ENCODE measurements at places on chromosomes 16 and 17.

- DNase-seq = no peak
Measured at GRCh38 chr16:87582966-87583325, 19.4 kb upstream of the JPH3 start.

- no peak for DNase-seq
Measured at GRCh38 chr17:3695129-3695722, 729 bp downstream of the P2RX5 start.

- no peak for DNase-seq
Measured at GRCh38 chr17:60641810-60642220, 35.8 kb upstream of the BCAS3 start.

- no peak for DNase-seq
Measured at GRCh38 chr16:17168181-17168580, 302.6 kb downstream of the XYLT1 start.

DNA sequence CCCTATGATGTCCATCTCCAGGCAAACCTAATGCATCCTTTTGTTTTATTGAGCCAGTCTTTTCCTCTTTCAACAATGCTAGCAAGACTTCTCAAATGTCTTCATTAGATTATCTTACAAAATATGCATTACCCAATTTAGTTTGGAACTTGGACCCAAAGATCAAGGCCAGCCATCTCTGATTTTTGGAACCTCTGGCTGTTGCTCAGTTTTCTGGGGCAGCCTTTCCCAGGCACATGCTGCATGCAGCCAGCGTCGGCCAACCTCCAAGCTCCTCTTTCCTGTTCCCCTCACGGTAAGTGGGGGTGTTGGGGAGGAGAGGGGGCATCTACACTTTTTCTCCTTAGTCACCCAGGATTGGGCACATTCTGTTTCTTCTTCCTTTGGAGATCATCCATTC is 189.3 kb downstream of the PRKCA start:
- DNase-seq = no peak

DNA sequence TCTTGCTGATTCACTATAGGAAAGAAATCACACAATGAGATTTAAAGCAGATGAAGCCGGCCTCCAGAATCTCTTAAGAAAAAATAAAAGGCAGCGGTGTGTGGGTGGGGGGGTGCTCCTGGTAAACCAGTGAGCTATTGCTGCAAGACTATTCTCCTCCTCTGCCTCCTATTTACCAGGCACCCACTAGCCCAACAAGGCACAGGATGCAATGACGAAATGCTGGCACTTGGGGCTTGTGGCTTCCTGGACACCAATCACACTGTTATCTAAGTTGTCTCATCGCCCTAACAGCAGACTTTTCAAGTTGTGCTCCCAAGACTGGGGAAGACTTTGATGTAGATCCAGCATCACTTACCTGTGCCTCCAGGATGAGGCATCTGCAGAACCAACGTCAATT is 50.2 kb upstream of the NDRG4 start:
- no peak for DNase-seq

GRCh38 chr17:61782683-61783082 is 80.6 kb downstream of the BRIP1 start:
- no peak for DNase-seq

DNA sequence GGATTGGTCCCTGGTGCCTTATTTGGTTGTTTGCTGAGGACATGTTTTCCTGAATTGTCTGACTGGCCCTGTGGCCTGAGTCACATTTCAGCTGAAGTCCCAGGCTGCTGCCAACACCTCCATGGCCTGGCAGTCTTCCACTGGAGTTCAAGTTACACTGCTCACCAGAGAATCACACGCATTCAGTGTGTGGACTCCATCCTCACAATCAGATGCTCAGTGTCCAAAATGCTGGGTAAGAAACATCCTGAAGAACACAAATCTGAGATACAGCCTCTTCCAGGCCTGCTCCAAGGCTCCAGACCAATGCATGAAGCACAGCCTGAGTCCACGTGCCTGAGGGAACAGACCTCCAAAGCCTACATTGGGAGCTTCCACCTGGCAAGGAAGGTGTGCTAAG is 19.2 kb downstream of the CD300LB start:
- no peak for DNase-seq

GRCh38 chr17:2222901-2223616 is 80.5 kb downstream of the SMG6 start:
- no peak for DNase-seq

GRCh38 chr17:43337684-43338428 is 60.9 kb upstream of the ARL4D start:
- DNase-seq = no peak

DNA sequence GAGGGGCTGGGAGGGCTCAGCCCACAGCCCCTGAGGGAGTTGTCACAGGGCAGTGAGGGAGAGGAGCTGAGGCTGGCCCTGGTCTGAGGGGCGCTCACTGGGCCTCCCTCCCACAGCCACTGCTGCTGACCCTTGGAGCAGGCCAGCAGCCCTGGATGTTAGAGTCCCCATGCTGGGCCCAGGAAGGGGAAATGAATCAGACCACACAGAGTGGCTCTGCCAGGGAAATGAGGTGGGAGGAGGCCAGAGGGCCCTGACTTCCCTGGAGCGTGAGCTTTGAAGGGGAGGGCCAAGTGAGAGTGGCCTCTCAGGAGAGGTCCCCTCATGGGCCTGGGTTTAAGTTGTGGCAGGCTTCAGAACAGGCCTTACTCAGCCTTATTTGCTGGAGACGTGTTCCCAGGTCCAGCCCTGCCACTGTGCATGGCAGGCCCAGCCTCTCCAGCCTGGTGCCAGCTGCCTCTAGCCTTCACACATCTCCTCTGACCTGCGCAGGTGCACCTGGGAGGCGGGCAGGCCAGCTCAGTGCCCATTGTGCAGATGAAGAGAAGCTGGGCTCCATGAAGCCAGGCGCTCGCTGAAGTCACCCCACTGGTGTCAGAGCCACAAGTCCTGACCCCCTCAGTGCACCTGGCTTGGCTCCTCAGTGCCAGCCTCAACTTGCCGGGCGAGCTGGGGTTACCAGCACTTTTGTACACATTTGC is 15.4 kb downstream of the GPT2 start:
- no peak for DNase-seq

DNA sequence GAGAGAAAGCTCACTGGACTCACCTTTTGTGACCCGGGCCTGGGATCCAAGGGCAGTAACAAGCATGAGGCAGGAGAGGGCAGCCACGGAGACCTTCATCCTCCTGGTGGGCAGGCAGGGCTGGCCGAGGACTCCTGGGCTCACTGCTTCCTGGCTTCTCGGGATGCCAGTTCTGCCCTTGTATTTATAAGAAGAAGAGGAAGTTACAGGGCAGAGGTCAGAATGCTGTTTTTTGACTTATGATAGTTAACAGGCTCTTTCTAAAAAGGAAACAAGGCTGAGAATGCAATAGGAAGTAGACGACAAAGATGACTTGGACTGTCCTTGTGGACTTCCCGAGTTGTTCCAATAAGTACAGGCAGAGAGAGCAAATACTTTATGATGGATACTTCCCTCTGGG is at the start of gene CCL23:
TSS of gene CCL23 (minus strand) at position 174 of the 400 bp plus-strand sequence. CDS start at position 99, 75 bp downstream.
- no peak for DNase-seq

DNA sequence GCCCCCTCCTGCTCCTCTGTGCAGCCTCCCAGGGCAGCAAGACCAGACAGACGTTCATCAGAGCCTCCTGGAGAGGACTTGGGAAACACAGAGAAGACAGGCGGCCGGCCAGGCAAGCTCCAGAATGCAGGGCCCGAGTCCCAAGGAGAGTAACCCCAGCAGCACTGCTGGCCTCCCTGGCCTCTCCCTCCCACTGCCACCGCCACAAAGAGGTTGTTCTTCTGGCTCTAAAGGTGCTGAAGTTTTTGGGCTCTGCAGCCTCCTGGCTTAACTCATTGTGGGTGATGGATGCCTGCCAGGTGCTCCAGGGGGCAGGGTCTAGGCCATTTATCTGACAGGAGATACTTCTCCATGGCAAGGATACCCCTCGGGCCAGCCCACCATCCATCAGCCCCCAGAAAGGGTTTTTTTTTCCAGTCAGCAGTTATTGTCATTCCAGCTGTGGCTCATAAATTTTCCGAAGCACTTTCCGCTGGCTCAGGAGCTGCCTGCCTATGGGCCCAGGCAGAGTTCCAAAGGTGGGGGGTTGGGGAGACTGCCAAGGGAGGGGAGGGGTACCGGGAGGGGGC is 32.0 kb upstream of the MRPS23 start:
- DNase-seq = peak; percentile 48

GRCh38 chr16:11133344-11133943 is 122.6 kb downstream of the SOCS1 start:
- DNase-seq = no peak

DNA sequence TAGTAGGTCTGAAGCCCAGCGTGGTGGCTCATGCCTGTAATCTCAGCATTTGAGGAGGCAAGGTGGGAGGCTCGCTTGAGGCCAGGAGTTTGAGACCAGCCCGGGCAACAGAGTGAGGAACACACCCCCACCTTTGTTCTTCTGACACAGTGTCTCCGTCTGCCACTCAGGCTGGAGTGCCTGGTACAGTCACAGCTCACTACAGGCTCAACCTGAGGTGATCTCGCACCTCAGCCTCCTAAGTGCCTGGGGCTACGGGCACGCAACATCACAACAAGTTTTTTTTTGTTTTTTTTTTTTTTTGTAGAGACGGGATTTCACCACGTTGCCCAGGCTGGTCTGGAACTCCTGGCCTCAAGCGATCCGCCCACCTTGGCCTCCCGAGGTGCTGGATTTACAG is 6.7 kb upstream of the TLCD3A start:
- DNase-seq = no peak

DNA sequence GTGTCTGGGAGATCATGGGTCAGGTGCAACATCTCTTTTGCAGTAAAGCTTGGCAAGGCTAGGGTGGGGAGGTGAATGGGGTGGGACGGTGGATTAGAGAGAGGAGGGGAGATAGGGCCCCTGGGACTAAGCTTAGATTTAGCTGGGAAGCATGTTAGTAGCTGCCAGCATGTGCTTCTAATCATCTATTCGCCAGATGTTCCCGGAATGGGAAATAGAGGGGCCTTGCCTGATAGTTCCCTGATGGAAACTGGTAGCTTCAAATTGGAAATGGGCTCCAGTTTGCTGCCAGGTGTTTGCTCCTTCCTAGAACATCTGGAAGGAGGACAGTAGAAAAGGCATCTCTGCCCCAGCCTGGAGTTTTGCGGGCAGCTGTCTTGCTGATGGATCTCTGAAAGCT is 176.1 kb downstream of the CCDC182 start:
- DNase-seq = no peak

DNA sequence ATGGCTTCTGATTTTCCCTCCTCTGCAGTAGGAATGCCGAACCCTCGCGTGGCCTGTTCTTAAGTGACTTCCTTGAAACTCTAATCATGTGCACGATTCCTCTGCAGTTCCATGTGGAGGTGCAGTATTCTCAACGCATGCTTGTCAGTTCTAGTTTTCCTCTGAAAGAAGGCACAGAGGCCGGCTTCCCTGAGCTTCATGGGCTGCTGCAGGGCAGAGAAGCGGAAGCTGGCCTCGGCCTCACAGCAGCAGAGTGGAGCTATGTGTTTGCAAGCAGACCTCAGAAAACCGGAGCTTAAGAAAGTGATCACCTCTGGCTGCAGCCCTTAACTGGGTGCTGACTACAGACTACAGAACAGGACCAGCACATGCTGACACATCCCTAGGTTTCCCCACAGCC is 500.7 kb downstream of the GRIN2A start:
- no peak for DNase-seq

DNA sequence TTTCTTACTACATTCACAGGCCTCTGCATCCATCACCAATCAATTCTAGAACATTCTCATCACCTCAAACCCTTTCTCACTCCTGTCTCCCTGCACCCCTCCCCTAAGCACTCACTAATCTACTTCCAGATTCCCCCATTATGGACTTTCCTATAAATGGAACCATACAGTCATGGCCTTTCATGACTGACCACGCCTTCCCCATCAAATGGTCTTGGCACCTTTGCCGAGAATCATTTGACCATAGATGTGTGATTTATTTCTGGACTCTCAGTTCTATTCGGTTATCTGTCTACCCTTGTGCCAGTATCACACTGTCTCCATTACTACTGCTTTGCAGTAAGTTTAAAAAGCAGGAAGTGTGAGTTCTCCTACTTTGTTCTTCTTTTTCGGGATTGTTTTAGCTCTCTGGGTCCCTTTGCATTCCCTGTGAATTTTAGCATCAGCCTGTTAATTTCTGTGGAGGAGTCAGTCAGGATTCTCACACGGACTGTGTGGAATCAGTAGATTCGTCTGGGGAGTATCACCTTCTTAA is 27.5 kb downstream of the GTF3C1 start:
- no peak for DNase-seq

GRCh38 chr16:46583036-46583435 is 38.1 kb downstream of the SHCBP1 start:
- DNase-seq = no peak

- no peak for DNase-seq
Measured at GRCh38 chr17:48236681-48237134, 129.1 kb downstream of the SNX11 start.

DNA sequence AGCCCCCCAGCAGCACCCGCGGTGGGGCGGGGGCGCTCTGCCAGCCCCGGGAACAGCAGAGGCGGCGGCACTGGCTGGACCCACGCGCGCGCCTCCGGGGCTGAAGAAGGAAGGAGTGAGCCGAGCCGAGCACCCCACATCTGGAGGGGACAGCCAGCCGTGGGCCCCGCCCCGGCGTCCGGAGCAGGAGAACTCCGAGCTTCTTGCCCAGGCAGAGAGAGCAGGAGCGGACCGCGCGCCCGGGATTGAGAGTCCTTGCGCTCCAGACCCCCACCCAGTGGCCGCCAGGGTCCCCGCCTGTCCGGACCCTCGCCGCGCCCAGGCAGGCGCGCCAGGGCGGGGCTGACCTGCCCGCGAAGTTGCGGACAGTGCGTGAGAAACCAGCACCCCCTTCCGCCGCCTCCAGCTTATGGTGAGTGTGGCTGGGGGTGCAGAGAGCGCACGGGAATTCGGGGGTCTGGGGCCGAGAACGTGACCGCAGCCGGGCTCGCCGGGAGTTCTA is 921.9 kb upstream of the EEF2KMT start:
- no peak for DNase-seq

GRCh38 chr16:55949518-55949917 is 74.3 kb upstream of the CES5A start:
- DNase-seq = no peak

DNA sequence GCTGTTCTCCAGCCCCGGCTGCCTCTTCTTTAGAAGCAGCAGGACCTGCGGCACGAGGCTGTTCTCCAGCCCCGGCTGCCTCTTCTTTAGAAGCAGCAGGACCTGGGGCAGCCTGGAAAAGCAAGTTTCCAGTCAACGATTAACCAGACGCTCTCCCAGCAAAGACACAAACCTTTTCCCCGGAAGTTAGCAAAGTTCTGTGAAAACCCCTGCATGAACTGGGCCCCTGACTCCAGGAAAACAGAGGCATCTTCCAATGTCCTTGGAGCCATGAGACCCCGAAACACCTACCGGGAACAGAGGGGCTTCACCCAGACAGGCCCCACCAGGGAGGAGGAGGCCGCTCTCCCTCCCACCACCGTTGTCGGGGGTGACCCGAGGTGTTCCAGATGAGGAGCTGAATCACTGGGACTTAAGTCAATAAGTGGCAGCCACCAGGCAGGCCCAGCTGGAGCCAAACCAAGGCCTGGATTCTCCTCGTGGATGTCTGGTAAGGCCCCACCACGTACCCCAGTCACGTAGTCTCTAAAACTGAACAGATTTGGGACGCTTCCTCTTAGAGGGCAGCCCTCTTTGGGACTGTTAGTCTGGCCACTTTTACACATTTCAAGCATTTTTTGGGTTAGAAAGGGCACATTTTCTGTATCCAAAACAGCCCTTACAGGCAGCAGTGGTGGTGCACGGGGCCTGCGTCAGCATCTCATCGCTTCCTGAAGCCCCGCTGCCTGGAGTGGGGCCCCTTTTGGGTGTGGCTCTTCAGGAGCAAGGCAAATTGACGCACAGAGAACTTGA is at the start of gene RPH3AL:
TSS of gene RPH3AL (minus strand) at position 387 of the 792 bp plus-strand sequence. CDS start 25,264 bp downstream, outside the sequence.
- no peak for DNase-seq

All from amygdala (tissue), 56 donors.